ENCODE measurements at places on chromosomes 13 and 19.
A peak's percentile ranks its signal among the peaks of the same experiment; 100 is the strongest.

DNA sequence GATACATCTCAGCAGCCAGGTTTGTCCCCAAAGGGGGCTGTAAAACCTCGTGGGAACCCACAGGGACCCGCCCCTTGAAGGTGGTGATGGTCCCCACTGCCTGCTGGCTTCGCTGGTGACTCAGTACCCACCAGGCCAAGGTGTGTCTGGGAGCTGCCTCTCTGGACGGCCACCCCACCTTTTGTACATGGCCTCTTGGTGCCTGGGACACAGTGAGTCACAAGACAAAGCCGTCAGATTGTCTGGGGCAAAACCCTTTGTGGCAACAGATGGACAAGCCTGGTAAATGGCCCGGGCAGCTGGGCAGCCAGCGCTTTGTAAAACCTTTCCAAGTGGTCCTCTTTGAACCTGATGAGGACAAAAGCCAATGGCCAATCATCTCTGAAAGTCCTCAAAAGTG lies 27.9 kb upstream of the KLF2 start:
- DNase-seq: no peak

- DNase-seq: no peak
Observed at GRCh38 chr13:99477493-99477892, 23.8 kb upstream of the TM9SF2 start.

- DNase-seq: no peak
Observed at GRCh38 chr13:111177921-111178320, 62.8 kb downstream of the ARHGEF7 start.

- no peak for DNase-seq
Observed at GRCh38 chr13:24005755-24006281, 108.5 kb upstream of the C1QTNF9B start.

DNA sequence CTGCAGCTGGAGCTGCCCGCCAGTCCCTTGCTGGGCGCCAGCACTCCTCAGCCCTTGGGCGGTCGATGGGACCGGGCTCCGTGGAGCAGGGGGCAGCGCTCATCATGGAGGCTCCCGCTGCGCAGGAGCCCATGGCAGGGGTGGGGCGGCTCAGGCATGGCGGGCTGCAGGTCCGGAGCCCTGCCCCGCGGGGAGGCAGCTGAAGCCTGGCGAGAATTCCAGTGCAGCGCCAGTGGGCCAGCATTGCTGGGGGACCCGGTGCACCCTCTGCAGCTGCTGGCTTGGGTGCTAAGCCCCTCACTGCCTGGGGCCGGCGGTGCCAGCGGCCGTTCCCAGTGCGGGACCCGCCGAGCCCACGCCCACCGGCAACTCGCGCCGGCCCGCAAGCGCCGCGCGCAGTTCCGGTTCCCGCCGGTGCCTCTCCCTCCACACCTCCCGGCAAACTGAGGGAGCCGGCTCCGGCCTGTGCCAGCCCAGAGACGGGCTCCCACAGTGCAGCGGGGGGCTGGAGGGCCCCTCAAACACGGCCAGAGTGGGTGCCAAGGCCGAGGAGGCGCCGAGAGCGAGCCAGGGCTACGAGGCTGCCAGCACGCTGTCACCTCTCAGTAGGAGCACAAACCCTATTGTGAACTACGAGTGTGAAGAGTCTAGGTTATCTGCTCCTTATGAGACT lies 687.1 kb downstream of the PCDH17 start:
- DNase-seq: no peak

GRCh38 chr19:2041683-2042484 lies 9.2 kb downstream of the MKNK2 start:
- DNase-seq: peak; percentile 98

GRCh38 chr19:4061178-4061682 lies 5.5 kb downstream of the ZBTB7A start:
- no peak for DNase-seq

GRCh38 chr19:30518965-30519606 lies 146.9 kb downstream of the ZNF536 start:
- no peak for DNase-seq

GRCh38 chr13:53276265-53276664 lies 247.7 kb downstream of the OLFM4 start:
- no peak for DNase-seq

DNA sequence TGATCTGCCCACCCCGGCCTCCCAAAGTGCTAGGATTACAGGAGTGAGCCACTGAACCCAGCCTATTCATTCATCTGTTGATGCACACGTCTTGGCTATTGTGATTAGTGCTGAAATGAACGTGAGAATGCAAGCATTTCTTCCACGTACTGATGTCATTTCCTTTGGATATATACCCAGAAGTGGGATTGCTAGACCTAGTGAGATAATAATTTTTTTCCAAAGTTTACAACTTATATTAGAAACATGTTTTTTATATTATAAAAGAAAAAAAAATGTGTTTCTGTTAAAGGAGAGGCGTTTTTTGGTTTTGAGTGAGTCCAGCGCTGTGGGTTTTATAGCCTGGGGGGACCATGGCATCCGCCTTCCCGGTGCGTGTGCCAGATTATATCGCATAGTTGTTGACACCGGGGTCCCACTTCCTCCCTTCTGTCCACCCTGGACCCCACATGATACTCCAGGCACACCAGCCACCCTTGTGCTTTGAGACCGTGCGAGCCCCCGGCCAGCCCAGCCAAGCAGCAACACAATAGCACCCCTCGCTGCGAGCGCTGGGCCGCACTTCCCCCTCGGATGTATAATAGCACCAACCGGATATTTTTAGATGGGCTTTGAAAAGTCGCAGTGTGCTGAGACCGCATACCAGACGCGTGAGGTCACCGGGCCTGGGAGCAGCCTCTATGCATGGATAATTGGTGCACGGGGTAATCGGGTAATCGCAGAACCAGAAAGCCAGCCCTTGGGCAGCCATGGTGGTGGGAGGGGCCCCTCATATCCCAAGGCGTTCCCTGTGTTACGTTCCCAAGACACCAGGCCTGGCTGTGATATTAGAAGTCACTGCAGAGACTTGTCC lies 59.6 kb downstream of the MYO9B start:
- DNase-seq: peak; percentile 96

GRCh38 chr13:111472083-111472482 lies 151.6 kb downstream of the TEX29 start:
- DNase-seq: no peak

DNA sequence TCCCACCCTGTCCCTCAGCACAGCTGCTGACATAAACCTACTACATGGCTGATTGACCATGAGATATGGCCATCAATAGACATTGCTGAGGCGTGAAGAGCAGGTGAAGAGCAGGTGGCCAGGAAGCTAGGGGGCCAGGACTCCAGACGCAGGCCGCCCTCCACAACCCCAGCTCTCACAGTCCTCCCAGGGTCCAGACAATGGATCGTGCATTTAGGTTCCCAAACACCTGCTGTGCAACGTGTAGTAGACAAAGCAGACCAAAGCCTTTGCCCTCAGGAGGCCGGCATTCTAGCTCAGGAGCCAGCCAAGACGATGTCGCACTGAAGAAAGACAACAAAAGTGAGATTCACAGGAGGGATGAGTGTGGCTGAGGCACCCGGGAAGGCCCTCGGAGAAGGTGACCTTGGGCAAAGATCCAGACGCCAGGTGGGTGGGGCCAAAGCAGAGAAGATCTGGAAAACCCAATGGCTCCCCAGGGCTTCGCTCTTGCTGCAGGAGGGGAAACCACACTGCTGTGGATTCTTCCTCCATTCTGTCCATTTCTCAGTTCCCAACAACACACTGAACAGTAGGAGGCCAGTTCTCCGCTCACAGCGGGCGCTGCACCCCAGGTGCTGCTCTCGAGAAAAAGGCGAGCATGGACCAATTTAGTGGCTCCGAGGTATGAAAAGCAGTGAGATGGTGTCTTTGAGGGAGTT lies 1.4 kb downstream of the FFAR1 start:
- no peak for DNase-seq

- DNase-seq: no peak
Observed at GRCh38 chr13:26021516-26021915, 30.3 kb downstream of the SHISA2 start.

GRCh38 chr13:99905224-99905623 lies 66.3 kb downstream of the ZIC5 start:
- DNase-seq: no peak

DNA sequence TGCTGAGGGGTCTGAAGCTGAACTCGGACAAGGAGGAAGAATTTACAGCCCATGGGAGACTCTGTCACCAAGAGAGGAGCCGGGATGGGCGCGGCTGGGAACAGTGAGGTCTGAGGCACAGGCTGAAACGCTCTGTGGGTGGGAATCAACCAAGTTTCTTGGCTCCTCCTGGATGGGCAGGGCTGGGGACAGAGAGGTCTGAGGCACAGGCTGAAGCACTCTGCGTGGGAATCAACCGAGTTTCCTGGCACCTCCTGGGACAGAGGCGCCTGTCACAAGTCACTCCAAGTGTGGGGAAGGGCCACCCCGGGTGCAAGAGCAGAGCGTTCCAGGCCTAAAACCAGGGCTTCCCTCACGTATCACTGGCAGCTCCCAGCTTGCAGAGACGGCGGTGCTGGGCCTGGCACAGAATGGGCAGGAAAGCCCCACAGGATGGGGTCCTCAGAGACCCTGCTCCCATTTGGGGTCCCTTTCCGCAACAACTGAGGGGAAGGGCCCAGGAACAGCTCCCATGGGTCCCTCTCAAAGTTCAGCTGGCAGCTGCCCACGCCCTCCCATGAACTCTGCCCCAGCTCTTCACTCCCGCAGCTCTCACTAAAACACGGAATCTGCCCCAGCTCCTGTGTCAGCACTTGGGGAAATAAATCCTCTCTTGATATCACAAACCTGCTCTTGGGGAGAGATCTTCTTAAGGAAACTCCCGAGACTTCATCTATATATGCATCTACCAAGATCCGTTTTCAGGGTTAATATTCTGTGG lies 18.5 kb downstream of the AP3D1 start:
- DNase-seq: no peak

DNA sequence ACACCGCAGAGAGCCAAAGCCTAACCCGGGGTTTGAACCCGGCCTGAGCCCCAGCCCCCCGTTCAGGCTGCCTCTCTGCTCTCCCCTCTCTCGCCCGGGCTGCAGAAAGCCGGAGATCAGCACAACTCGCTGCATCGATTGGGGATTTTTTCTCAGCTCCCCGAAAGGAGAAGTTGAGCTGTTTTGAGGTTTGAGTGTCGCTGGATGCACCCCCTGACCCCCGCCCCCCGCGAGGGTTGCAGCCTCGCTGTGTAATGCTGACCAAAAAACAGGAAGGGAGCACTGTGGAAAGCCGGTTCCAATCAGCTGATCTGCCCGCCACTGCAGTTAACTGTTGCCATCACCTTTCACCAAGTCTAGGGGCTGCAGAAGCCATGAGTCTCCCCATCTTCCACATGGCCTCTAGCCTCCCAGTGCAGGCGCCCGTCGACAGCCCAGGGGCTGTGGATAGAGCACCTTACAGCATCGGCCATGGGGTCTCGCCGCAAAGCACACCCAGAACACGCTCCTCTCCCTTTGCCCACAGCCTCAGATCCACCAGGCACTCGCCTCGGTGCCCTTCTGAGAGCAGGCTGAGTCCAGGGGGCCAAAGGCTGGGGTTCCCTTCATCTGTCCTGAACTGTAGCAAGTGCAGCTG lies 34.5 kb downstream of the MYO9B start:
- DNase-seq: peak; percentile 71

GRCh38 chr13:109361562-109362289 lies 424.7 kb downstream of the IRS2 start:
- DNase-seq: no peak

GRCh38 chr19:42052241-42052863 lies 17.7 kb downstream of the GRIK5 start:
- no peak for DNase-seq

DNA sequence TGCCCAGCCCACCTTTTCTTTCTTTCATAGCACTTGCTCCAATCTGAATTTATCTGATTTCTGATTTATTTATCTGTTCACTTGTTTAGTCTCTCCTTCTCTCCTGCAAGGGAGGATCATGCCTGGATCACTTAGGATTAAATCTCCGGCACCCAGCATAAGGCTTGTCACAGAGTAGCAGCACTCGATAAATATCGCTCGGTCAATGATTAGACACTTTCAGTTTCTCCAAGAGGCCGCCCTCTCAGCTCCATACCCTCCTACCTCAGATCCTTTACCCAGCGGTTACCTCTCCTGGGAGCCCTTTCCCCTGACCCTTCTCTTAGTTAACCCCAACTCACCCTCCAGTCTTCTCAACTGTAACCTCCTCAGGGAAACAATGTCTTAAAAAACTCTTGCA lies 1.4 kb downstream of the CLIP3 start:
- DNase-seq: no peak

GRCh38 chr13:36124236-36124822 lies 6.9 kb downstream of the DCLK1 start:
- peak; percentile 67 for DNase-seq

- DNase-seq: no peak
Observed at GRCh38 chr13:29948244-29948643, 97.8 kb upstream of the UBL3 start.

GRCh38 chr13:59835569-59835968 lies 328.2 kb downstream of the DIAPH3 start:
- no peak for DNase-seq

DNA sequence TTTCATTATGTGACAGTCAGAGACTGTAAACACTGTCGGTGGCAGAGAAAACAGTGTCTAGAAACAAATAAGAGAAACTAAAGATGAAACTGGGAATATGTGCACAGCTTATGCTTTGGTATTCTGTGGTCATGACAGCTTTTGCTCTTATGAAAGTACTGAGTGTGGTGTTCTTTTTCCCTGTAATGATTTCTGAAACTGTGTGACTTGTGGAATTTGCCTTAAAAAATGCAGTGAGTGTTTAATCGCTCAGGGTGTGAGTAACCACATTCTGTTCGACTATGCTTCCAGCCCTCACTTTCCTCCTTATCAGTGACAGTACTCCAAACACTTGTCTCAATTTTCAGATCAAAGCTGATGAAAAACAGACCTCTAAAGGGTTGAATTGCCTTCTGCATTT lies 66.9 kb upstream of the DIAPH3 start:
- DNase-seq: no peak

DNA sequence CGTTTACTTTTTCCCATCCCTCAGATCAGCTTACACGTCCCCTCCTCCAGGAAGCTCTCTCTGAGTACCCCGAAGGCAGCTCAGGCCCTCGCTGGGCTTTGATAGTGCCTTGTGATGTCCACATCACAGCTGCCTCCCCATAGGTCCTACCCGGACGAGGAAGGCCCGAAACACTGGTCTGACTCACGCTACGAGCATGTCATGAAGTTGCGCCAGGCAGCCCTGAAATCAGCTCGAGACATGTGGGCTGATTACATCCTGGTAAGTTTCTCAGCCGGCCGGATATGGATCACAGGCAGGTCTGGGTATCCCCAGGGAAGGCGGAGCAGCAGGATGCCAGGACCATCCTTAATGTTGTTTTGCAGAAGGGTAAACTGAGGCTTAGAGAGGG lies 4.8 kb downstream of the COLGALT1 start:
- no peak for DNase-seq

- DNase-seq: peak; percentile 71
Observed at GRCh38 chr19:33385956-33386355, 12.4 kb downstream of the CEBPG start.

- no peak for DNase-seq
Observed at GRCh38 chr19:21626924-21627697, 121.7 kb downstream of the ZNF429 start.

- peak; percentile 56 for DNase-seq
Observed at GRCh38 chr19:4059891-4060620, 6.6 kb downstream of the ZBTB7A start.

GRCh38 chr13:41970022-41970421 lies 9.1 kb upstream of the VWA8 start:
- no peak for DNase-seq

GRCh38 chr13:112984954-112985802 lies 16.2 kb downstream of the MCF2L start:
- DNase-seq: no peak

- DNase-seq: no peak
Observed at GRCh38 chr13:78608252-78608687, 4.9 kb upstream of the POU4F1 start.

GRCh38 chr19:45817725-45818301 lies 2.7 kb upstream of the RSPH6A start:
- DNase-seq: peak; percentile 32

GRCh38 chr19:10918359-10918758 lies 10.1 kb downstream of the YIPF2 start:
- DNase-seq: no peak

Data from femur (tissue), 1 donor.